ENCODE measurements at places on chromosomes 2 and 18.

DNA sequence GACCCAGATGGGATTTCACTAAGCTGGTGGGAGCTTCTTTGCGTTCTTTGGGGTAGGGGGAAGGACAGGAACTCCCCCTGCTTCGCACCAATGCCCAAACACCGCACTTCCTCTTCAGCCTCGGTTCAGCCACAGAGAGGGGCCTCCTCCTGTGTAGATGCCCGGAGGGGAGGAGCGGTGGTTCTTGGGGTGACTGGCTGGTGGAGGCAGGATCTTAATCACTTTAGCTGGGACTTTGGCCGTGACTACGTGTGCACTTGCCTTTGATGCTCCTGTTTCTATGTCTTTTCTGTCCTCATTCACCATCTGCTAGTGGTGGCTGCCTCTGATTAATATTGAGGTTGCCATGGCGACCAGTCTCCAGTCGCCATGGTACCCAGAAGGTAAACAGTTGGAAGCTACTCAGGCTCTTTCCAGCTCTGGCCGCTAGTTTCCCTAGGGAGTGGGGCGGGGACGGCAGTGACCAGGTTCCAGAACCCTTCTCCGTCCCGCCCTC lies 1.9 kb downstream of the CNGA3 start:
- DNase-seq = no peak

DNA sequence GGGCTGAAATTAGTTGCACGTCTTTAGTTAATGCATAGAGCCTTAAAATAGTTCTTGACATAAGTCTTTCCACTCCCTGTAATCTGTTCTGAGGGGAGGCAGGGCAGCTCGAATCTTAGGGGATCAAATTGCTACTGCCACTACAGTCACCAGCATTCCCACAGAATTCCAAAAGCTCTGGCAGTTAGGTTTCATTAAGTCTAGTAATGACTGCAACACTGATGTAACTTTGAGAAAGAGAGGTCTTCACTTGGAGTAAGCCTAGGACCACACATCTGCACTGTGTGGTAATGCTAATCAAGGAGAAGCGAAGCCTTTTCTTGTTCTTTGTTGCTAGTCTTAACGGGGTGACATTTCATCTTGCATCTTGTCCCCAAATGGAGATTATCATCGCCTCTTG lies 19.3 kb upstream of the NCK2 start:
- no peak for DNase-seq

- DNase-seq = no peak
Observed at GRCh38 chr2:162379719-162380580, 36.0 kb downstream of the GCA start.

- DNase-seq = no peak
Observed at GRCh38 chr2:37300578-37300977, 24.1 kb downstream of the PRKD3 start.

DNA sequence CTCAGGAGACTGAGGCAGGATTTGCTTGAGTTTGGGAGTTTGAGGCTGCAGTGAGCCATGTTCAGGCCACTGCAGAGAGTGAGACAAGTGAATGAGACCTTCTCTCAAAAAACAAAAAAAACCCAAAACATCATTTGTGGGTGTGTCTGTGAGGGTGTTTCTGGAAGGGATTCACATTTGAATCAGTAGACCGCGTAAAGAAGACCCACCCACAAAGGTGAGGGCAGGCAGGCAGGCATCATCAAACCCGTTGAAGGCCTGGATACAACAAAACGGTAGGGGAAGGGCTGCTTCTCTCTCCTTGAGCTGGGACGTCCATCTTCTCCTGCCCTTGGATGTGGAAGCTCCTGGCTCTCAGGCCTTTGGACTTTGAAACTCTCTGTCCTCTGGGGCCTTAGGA lies 25.4 kb downstream of the CDKL4 start:
- no peak for DNase-seq

DNA sequence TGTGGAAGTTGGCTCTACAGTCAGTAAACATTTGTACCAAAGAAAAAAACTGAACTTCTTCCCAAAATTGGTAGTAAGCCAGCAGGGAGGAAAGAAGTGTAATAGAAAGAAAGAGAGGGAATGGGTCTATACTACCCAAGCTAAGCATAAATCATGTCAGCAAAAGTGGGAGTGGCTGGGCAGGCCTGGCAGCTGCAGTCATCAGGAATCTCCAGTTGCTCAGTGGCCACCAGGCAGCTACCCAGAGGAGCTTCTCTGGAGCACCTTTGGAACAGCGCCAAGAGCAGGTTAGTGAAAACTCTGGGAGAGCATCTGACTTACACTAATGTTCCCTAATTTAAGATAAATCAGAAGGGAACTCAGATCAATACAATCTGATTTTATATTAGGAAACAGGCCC lies 14.3 kb downstream of the FRZB start:
- no peak for DNase-seq
